ENCODE measurements at places on chromosomes 6 and 20.

- DNase-seq = no peak
Measured at GRCh38 chr6:146587459-146587858, 11.3 kb upstream of the ADGB start.

DNA sequence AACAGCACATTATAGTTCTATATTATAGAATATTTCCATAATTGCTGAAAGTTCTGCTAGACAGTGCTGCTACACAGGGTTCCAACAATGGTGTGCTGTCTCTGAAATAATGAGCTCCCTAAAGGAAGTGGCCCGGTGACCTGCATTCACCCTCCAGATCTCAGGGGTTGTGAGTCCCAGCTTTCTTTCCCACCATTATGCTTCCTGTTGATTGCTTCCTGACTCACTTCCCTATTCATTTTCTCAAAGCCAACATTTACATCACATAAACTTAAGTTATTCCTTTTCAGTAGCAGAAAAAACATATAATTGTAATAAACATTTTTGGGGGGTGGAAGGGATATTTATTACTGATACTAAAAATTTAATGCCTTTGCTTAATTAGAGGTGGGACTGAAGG, 12.9 kb upstream of the CCN6 start:
- DNase-seq = no peak

GRCh38 chr6:117624869-117625481, 22.7 kb upstream of the GOPC start:
- no peak for DNase-seq

GRCh38 chr6:44275271-44275748, 5.1 kb downstream of the TMEM151B start:
- DNase-seq = no peak

- DNase-seq = peak; percentile 31
Measured at GRCh38 chr20:3115190-3116107, 30.9 kb upstream of the AVP start.

GRCh38 chr20:47821481-47822100, 36.3 kb upstream of the SULF2 start:
- DNase-seq = no peak

GRCh38 chr6:54907355-54907754, 60.8 kb downstream of the FAM83B start:
- no peak for DNase-seq

DNA sequence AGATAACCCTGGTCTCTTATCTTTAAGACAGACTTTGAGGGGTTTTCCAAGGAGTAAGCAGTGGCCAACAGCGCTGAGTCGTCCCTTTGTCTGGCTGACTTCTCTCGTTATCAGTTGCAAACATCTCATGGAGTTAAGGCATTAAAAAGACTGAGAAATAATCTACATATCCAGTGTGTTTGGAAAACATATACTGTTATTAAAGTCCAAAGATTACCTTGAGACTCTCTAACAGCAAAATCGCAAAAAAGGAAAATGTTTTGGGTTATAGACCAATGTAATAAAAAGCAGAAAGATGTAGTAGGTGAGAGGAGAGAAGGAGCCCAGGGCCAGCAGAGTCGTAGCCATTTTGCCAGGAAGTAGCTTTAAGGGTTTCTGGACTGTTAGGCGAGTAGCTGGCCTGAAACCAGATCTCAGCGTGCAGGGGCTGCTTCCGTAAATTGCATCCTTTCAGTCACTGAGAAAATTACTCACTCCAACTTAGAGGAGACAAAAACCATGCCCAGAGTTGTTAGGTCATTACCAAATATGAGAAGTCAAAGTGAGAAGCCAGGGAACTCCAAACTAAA, 24.6 kb downstream of the MYLK4 start:
- DNase-seq = no peak

DNA sequence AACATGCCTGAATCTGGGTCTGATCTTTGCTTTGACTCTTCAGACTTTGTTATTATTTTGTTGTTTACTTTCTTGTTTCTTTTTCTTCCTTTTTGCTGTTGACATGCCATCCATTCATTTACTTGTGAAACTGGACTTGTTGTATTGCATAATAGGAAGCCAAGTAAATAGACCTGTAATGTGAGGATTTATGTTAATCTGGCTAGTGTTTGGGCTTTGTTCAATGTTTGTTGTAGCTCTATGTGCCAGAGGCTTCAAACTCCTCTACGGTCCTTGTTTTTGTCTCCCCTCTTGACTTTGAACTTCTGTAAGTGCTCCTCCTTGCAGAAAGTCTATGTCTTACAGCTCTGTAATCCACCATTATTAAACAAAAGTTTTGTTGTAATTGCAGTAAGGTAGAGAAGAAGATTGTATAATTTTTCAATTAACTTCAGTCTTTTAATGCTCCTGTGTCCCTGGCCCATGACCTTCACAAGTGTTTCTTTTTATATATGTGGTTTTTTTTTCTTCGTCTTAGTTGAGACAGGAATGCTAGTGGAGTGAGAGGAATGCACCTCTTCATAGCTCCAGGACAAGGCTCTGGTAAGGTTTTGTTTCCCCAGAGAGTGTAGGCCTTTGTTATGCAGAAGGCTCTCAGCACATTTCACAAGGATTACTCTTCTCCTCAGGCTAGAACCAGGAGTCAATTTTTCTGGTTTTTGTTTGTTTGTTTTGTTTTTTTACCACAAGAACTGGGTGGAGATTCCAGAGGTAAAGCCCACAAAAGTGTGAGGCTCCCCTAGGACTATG, 1061.8 kb upstream of the CITED2 start:
- no peak for DNase-seq

- no peak for DNase-seq
Measured at GRCh38 chr20:37317994-37318640, 27.8 kb upstream of the SRC start.

DNA sequence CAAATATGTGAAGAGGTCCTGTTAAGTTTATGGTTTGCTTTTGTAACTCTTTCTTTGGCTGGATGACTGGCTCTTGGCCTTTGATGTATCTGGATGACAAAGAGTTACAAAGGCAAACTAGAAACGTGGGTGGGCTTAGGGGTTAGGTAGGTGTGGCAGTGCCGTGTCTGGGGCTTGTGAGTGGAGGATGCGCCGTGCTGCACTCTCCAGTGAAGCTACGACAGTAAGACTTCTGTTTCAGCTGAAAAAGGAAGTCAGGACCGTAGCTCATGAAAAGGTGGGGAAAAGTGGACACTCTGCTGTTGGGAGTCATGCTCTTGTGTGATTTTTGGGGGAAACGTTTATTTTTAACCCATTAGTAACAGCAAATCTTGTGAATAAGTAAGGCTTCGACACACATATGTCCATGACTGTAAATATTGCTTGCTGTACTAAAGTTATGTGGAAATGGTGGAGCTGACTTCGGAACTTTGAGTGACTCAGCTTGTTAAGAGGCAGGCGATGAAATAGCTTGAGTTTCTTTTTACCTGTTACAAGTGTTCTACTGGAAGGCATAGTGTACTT, 45.6 kb downstream of the DUSP22 start:
- no peak for DNase-seq

DNA sequence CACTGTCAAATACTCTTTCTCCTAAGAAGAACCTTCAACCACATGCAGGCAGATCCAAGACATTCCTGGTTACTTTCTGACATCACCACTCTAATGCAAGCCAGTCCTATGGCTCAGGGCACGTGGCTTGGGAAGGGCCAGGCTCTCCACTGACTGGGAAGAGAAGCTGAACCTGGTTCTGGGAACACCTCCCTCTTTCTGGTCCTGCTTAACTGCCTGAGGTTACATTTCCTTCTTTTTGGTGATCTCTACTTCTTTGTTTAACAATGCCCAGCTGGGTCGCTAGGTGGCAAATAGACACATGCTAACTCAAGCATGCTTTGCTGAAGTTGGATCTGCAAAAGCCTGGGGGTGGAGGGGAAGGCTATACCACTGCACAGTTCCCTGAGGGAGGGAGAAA, 249.8 kb downstream of the GMDS start:
- no peak for DNase-seq

GRCh38 chr6:5442319-5442718, 181.0 kb downstream of the FARS2 start:
- DNase-seq = no peak

- DNase-seq = no peak
Measured at GRCh38 chr6:83868639-83869038, 9.2 kb downstream of the CYB5R4 start.

GRCh38 chr20:31690124-31690666, 32.5 kb downstream of the BCL2L1 start:
- no peak for DNase-seq
